NK-92 treated with Interleukin-12 subunit alpha and Interleukin-12 subunit beta, amount 100 ng/mL, for 24 hours (cell line): ENCODE measurements at places on chromosomes 1 and 21.
A peak's percentile ranks its signal among the peaks of the same experiment; 100 is the strongest.

GRCh38 chr1:109523706-109524105 is 14.2 kb upstream of the AMIGO1 start:
- DNase-seq, result no peak

DNA sequence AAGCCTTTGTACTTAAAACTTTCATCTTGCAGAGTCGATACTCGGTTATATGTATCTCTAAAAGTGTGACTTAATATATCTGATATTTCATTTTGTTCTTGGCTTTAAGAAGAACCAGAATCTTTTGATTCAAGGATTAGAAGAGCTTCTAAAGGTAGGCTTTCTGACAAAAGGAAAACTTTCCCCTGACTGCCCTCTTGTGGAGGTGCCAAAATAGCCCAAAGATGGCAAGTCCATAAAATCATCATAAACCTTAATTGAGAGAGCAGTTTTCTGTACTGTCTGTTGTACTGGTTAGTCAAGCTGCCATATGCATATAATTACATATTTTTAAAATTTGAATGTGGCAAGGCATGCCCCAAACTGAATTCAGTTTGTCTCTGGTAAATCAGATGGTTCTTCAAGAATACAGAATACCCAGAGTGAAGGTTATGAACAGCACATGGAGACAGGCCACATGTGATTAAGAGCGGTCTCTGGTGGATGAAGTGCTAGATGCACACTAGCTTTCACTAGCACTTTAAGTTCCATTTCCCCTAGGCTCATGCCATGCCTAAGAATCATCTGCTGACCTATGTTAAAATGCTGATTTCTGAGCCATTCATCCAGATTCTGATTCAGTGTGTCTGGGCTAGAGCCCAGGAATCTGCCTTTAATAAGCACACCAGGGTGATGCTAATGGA is 27.7 kb upstream of the ELAVL4 start:
- DNase-seq, result no peak

DNA sequence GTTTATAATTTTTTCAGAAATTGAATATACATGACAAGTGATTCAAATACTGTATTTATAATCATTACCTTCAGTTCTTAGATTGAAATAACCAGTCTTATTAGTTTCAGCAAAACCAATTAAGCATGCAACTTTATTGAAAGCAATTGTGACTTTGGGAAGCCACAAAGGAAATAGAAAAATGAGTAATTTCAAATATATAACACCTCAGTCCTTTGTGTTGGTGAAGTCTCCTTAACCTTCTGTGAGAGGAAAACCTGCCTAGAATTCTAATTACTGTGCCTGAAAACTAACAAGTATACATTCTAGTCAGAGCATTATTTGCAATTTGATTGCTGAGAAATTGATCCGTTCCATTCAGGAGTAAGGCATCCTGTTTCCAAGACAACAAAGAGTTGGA is 95.8 kb downstream of the S1PR1 start:
- DNase-seq, result no peak

- no peak for DNase-seq
Measured at GRCh38 chr1:37186246-37186756, 152.0 kb upstream of the GRIK3 start.

DNA sequence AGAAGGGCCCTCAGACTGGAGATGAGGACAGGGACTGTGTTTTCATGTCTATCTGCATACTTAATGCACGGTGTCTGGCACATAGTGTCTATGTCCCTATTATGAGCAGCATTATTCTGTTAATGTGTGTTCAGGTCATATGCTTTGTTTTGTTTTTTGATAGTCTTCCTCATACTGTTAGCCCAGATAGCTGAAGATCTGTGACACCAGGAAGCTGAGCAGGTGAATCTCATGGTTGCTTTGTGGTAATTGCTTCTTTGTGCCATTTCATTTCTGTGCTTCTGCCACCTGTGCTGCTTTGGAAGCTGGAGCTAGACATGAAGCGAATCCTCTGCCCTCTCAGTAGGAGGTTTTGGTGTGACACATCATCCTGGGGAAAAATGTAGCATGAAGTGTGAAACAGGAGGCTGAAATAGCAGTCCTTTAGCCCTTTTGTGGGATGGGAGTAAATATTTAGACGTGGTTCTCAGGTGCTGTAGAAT is 15.8 kb downstream of the SMAP2 start:
- no peak for DNase-seq

DNA sequence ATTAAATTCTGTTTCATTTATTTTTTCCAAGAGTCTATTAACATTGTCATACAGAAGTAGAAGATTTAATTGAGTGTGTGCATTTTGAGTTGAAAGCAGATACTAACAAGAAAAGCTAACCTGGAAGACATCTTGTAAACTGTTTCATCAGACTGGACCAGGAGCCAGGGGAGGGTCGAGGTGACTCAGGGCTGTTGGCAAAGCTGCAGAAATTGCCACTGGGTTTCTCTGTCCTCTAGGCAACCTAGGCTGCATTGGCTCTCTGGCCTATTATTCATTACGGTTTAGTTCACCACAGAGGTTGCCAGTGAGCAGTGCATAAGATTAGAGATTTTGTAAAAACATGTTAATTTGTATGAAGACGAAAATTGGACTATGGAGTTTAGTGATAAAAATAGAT is 27.5 kb downstream of the ERG start:
- DNase-seq, result no peak

DNA sequence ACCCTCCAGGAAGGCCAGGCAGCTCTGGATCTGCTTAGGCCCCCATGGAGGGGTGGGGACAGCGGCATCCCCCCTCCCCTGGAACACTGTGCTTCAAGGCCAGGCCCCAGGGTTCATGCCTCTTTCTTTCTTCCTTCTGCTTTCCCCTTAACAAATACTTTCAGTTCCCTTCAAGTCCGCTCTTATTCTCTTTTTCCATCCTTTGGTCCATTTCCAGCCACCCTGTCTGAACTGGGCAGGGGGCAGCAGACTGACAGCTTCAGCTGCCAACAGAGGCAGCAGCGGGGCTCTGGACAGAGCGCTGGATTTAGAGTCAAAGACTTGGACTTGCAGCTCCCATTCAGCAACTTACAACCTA is 1.1 kb upstream of the CD244 start:
- no peak for DNase-seq

DNA sequence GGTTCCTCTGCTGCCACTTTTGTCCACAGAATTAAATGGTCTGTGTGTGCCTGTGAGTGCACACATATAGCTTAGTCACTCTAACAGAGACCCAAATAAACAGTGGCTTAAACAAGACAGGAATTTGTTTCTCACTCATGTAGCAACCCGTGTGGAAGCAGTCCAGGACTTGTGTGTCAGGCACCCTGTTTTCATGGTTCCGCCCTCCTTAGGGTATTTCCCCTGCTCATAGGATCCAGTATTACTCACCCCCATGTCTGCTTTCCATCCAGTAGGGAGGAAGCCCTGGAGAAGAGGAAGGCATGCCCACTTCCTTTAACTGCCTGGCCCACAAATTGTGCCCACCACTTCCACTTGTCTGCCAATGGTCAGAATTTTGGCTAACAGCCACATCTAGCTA is 41.3 kb upstream of the TACSTD2 start:
- DNase-seq, result no peak

GRCh38 chr1:54499360-54500106 is 48.5 kb upstream of the ACOT11 start:
- no peak for DNase-seq

GRCh38 chr21:15943009-15943666 is 213.4 kb downstream of the USP25 start:
- DNase-seq, result no peak

DNA sequence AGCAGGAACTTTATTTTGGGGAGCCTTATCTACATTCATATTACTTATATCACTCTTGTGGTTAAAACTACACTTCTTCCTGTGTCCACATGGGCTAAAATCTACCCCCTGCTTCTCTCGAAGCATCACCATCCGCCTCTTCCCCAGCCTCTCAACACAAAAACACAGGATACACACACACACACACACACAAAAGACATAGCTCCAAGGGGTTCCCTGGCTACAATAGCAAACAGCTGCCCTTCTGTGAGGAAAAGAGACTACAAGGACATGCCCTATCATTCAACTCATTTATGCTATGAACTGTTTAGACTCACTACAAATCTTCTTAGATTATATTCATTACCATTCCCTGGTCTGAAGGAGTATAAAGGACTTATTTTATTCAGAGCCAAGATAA is 155.0 kb downstream of the PIGK start:
- DNase-seq, result no peak

- DNase-seq, result no peak
Measured at GRCh38 chr1:92538048-92538412, 51.3 kb upstream of the GFI1 start.

DNA sequence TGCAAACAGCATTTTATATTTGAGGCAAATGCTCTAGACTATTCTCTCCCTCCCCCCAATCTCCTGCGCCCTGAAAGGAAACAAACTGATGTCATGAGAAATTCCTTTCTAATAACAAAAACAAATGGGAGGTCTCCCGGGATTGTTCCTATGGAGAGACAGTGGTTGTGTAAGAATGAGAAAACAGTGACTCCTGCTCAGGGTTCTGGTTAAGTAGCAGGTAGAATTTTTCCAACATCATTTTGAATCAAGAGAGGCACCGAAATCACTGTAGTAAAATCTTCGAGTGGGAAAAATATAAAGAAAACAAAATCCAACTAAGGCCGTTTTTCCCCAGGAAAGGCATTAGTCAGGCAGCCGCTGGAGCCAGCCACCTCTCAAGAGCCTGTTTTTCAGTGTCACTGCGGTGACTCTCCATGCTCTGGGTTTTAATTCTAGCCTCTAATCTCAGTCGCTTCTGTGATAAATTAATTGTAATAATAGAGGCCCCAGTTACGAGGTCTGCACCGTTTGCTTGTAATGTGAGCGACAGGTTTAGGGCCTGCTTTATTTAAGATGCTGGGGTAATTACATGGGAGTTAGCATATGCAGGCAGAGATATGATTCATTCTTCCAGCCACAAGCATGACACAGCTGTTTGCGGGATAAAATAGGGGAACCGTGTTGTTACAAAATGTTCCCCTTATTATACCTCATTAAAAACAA is 80.3 kb downstream of the RNF220 start:
- DNase-seq, result no peak

DNA sequence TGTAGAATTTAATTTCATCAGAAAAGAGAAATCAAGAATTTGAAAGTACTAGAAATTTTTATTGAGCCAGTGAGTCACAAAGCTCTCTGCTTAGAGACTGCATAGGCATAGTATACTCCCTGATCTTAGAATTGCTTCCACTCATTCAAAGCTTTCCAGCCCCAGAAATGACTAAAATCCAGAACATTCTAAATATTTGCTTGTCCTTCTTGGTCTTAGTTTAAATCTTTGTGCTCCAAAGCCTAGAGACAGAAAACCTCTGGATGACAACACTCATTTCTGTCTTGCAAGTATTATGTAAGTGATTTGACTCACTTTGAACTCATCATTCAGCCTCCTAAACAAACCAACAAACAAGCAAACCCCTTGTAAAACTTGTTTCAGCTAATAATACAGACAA is 74.2 kb downstream of the PTPRC start:
- DNase-seq, result no peak

DNA sequence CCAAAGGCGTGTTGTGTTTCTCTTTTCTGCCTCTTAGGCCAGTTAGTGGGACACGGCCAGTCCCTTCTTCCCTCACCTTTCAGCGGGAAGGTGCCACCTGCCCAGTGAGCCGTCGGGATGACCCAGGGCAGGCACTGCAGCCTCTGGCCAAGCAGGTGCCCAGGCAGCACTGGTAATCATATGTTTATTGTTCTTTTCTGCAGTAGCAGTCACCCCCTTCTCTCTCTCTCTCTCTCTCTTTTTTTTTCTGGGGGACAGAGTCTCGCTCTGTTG is 38.2 kb downstream of the CRYAA start:
- no peak for DNase-seq

GRCh38 chr21:38268864-38269575 is 12.2 kb downstream of the KCNJ15 start:
- DNase-seq, result no peak

DNA sequence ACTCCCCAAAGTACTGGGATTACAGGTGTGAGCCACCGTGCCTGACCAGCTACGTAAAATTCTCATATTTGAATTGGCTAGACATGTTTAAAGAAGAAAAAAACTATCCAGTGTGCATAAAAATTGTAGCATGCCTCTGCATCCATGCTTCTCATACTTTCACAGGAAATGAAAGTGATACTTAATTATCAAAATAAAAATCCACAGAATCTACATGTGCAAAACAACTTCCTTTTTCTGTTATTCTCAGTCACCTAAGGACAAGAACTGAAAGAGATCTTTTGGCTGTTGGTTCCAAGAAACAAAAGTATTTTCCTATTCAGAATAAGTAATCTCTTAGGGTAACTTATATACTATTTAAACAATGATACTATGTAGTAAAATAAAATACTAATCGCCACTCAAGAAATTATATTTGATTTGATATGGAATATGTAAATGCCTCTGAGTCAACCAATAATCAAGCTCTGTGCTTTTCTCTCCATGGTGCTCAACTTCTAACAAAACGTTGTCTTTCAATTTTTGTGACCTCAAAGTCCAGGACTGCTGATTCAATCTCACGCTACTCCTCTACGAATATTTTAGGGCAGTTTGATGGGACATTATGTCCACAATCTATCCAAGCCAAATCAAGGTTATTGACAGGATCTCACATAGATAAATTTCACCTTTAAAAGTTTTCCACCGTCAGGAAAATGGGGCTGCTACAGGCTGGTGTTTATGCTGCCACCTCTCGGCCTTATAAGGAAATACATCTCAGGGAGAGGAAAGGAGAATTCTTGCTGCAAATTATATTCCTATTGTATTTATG is 102.7 kb downstream of the ZNF281 start:
- no peak for DNase-seq

- DNase-seq, result no peak
Measured at GRCh38 chr1:6498576-6499111, 7.2 kb upstream of the PLEKHG5 start.

DNA sequence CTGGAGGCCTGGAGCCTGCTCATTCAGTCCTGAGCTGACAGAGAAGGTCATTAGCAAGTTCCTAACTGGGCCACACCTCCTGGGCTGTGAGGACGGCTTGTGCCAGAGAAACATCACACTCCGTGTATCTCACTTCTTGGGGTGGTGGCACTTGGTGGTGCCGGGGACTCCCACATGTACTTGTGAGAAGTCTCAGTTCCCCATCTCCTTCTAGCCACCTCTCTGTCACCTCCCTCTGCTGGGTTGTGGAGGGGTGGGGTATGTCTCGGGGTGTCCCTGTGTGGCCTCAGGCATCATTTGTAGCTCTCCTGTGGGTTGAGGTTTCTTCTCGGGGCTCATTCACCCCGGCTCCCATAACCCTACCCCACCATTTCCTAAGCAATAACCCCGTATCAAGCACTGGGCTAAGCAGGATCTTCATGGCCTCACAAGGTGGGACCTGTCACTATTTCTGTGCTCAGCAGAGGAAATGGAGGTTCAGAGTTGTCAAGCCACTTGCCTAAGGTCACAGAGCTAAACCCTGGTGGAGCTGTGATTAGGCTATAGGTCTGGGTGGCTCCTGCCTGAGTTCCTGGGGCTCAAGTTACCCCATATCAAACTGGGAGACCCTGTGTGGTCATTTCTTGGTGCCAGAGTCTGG is 62.5 kb downstream of the UBIAD1 start:
- DNase-seq, result no peak

GRCh38 chr1:240385985-240386978 is 225.7 kb downstream of the GREM2 start:
- DNase-seq, result no peak

GRCh38 chr1:17212487-17213121 is 7.7 kb downstream of the PADI1 start:
- peak; percentile 10 for DNase-seq

GRCh38 chr1:26608895-26609294 is 79.3 kb downstream of the RPS6KA1 start:
- DNase-seq, result no peak
